CD4-positive, alpha-beta T cell treated with Interleukin-10 for 1 hour (primary cell): ENCODE measurements at places on chromosomes 3 and 15.

DNA sequence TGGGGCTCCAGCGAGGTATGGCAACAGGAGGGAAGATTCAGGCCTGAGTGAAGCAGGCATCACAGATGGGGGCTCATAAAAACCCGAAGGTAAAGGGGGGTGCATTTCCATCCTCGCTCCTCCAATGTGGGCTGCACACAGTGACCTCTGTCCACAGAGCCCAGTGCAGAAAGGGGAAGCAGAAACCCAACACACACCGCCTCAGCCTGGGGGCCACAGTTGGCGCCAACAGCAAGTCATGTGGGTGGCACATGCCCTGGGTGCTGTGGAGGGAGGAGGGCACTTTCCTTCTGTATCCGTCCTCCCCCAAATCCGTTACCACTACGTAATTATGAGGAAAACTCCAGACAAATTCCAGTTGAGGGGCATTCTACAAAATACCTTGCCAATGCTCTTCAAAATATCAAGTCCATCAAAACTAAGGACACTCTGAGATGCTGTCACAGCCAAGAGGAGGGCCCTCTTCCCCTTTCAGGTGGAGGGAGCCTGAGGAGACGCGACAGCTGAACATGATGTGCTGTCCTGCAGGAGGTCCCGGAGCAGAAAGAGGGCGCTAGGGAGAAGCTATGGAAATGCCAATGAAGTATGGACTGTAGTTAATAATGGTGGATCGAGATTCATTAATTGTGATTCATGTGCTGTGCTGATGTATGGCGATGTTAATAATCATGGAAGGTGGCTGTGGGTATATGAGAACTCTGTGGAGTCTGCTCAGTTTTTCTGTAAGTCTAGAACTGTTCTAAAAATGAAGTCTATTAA lies 16.4 kb downstream of the APBA2 start:
- no peak for DNase-seq

GRCh38 chr15:27059610-27060202 lies 88.7 kb downstream of the GABRG3 start:
- DNase-seq: no peak

GRCh38 chr3:100697723-100698285 lies 11.5 kb upstream of the TFG start:
- no peak for DNase-seq

GRCh38 chr3:139122221-139122581 lies 77.5 kb upstream of the PRR23C start:
- DNase-seq: no peak
